ENCODE measurements at places on chromosomes 12 and 14. TPM values are rescaled to one million over a fixed set of nuclear protein-coding genes. Genes with fewer than 3 reads are reported as not detected.
A peak's percentile ranks its signal among the peaks of the same experiment; 100 is the strongest.

Gene DIO3
- 1.3 TPM for total RNA-seq

Gene SLC5A8
- 1.1 TPM for total RNA-seq

Gene MDP1
- total RNA-seq, result 46.2 TPM

Gene VPS37B
- total RNA-seq, result 23.4 TPM

Gene OR4E2
- not detected for total RNA-seq

Gene IGFBP6
- total RNA-seq, result 96.6 TPM

Gene TAS2R8
- total RNA-seq, result 0.89 TPM

Gene EGLN3
- total RNA-seq, result 25.1 TPM

Gene GPR84
- 0.99 TPM for total RNA-seq

Gene CDKN3
- 17.9 TPM for total RNA-seq

- DNase-seq, result no peak
Measured at GRCh38 chr12:57813111-57813970, 5.2 kb downstream of the AVIL start.

DNA sequence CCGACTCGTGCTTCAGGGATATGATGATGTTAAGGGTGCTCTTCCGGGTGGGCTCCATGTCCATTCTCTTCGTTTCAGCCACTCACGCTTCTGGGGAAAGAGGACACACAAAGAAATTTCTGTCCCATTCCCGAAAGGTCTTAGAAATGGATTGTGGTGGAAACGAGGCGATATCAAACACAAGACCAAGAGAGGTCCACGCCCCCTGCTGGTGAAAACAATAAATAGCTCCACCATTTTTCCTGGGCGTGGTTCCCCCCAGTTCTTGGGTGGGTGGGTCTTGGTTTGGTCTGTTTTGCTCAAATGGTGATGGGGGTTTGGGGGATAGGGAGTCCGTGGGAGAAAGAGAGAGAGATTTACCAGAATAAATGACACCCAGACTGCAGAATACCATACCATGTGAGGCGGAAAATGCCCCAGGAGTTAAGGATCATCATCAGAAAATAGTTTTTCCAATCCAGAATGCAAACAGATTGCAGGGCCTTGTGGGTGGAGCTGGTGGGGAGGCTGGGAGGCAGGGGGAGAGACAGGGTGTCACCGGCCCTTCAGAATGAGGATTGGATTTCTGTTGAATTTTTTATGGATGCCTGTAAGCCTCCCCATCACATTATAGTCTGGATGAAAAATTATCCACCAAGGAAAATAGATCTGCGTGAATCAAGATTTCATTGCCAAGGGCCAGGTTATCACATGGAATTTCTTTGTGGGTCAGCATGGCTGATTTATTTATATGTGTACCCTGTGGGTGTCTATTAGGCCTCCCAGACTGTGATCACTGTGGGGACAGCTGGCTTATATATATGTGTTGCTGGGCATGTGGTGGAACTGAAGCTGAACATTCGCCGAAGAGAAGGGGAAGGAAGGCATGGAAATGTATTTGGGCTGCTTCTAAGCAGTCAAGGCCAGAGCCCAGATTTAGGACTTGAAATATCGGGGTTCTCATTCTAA lies 55.8 kb downstream of the SRRM4 start:
- DNase-seq, result no peak

DNA sequence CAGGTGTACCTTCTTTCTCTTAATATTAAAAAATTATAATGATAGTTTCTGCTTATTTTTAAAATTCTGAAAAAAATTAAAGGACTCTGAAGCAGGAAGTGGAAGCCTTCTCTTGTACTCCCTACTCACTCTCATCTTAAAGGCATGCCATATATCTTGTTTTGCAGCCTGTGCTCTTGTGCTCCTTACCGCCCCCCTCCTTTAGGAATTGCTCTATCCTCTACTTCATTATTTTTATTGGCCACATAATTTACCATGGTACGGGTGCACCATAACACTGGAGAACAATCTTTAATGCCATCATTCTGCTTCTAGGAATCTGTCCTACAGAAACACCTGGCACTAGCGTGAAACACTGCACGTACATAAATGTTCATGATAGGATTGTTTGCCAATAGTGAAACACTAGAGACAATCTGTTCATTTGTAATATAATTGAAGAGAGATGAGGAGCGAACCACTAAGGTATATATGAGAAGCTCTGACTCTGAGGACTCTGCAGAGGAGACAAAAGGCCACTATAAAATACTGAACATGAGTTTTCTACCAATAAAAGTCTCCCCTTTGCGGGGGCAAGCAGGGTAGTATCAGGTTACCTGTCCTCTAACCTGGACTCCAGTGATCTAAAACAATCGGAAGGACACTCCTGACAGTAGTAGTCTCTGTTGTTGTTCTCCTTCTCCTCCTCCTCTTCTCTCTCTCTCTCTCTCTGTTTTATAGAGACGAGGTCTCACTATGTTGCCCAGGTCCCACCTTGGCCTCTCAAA lies 6.3 kb upstream of the NYNRIN start:
- no peak for DNase-seq

- no peak for DNase-seq
Measured at GRCh38 chr12:130945786-130946492, 7.8 kb upstream of the ADGRD1 start.

DNA sequence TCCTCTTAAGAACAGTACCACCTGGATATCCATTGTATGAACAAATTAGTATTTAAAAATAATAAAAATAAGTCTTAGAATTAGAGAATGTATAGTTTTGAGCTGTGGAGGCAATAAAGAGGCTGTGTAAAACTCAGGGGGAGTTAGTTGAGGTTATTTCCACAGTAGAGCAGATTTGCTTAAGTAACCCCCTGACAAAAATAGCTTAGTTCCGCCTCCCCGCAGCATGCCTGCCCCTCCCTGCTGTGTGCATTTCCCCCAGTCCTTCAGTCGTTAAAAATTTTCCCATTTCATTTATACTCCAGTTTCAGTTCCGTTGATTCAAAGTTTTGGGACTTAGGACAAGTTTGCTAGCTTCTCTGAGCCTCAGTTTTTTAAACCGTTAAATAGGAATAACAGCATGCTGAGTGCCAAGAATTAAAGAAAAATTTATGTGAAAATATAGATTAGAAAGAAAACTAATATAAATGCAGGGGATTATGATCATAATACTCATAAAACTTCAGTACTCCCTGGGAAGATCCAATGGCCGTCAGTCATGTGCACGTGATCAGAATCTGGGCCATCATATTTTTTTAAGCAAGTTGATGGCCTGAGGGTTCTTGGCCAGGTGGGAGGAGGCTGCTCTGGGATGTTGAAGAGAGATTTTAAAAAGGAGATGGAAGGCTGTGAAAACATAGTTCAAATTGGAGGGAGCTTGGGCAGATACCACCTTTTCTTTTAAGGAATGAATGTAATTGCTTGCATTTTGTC lies 14.5 kb upstream of the SLC38A2 start:
- no peak for DNase-seq

DNA sequence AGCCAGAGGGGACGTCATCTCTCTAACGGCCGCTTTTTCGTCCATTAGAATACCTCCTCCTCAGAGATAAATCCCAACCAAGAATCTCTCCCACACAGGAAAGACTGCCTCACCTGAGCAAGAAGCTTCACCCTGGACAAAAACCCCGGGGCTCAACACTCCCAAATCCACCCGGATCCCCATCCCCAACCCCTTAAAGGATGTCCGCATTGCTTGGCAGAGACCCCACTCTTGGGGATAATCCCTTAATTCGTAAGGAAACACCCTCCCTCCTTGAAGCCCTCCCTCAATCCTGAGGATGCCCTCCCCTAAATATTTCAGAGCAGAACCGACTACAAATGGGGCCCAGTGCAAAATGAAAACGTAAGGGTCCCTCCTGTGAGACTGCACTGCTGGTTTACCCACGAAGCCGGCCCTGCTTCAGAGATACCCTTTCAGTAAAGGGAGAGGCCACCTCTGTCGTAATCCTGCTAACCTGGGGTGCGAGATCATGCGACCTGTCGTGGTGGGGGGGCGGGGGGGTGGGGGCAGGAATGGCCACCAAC lies 655 bp upstream of the DYNLL1 start:
- no peak for DNase-seq

- DNase-seq, result no peak
Measured at GRCh38 chr12:65324551-65324950, 46.1 kb downstream of the MSRB3 start.

GRCh38 chr12:19436931-19437330 lies 2.4 kb upstream of the AEBP2 start:
- DNase-seq, result no peak

DNA sequence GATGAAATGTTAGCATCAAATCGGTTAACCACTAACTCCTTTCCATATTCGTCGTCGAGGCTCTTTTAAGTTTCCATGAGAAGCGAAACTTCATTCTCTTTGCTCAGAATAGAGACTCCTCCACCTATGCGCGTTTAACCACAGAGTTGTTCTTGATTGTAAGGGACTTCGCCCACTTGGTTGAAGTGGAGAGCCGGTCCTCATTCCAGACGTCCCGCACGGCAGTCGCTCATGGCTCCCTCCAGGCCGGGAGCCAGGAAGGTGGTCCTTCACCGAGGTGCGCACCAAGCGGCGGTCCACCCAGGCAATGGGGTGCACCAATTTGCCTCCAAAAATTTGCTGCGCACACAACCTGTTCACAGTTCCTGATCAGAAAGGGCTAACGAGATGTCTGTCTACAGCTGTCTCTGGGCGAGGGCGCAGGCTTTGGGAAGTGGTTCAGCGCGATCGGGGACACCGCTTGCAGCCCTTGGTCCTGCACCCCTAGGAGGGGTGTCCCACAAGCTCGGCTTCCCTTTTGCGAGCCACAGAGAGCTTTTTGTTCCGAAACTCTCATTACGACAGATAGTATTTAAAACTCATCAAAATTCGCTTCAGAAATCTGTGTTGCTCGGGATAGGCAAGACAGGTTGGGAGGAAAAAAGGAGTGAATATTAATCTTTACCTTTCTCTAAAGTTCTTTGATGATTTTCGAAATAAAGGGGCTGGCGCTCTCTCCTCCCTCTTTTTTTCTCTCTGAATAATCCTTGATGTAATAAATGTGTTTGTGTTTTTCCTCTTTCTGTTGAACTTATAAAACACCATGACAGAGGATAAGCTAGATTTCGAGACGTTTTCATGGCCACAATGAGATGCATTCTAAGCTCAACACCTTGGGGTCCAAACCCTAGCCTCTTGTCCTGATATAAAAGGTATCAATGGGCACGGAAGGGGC lies 6.4 kb upstream of the ALX1 start:
- peak; percentile 43 for DNase-seq

DNA sequence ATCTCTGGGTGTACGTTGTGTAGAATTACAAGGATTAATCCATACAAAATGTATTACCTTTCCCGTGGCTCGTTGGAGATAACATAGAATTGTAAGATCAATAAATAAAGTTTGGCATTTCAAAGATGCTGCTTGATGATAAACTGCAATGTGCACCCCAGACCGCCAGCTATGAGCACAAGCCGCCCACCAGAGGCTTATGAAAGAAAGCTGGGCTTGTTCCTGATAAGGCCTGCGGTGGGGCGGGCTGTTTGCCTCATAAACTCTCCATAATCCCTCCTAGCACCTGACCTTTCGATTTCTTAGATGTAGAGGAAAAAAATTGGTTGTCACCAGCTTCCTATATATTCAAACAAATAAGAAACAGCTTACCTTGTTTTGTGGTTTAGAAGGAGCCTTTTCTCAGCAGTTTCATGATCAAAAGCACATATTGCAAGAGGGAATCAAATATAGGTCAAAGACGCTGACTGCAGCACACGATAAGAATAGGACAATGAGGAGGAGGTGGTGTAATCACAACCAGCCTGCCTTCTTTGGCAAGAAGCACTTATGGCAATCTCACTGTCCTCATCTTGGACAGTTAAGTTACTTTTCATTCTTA lies 293.6 kb downstream of the RMST start:
- no peak for DNase-seq

- DNase-seq, result no peak
Measured at GRCh38 chr12:90253136-90253535, 544.5 kb upstream of the ATP2B1 start.

DNA sequence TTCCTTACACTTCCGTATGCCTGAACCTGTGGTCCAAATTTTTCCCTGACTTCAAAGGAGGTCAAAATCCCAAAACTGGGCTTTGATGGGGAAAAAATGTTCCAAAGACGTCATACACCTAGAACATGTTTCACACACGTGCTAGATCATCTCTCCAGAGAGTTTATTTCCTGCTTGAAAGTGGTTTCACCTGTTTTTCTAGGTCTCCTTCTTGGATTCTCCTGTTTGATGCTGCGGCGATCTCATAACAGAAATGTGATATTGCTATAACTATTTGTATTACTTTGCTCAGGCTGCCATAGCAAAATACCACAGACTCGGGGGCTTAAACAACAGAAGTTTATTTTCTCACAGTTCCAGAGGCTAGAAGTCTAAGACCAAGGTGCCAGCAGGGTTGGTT lies 19.7 kb upstream of the TMCC3 start:
- DNase-seq, result no peak

GRCh38 chr12:4483885-4484823 lies 38.5 kb upstream of the FGF6 start:
- DNase-seq, result no peak

DNA sequence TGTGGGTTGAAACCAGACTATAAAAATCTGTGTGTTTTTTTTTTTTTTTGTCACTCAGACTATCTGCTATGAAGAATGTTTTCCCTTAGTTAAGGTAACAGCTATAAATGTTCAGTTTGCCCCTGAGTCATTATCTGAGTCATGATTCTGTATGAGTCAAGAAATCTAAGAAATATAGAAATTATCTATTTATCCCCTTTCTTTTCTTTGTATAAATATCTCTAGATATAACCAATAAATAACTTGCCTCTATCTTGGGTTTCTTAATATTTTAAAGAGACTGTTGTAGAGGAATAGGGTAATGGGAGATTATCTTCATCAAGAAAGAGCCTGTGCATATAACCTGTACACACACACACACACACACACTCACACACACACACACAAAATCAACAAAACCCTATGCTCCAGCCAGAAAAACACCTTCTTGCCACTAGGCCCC lies 161.7 kb upstream of the EEA1 start:
- DNase-seq, result no peak

DNA sequence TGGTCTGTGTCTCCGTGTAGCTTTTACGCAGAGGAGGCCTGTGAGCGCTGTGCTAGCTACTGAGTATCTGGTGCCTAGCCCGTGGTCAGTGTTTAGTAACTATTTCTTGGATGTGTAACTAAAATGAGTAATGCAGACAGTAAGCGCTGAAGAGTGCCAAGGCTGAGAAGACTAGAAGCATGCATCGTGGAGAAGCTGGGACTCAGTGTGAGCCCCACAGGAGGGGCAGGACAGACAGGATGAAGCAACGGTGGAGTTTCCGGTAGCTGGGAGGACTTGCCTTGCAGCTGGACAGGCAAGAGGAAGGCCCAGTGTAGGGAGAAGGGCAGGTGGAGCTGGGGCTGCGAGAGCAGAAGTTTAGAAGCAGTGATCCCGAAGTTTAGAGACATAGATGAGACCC lies 233.4 kb upstream of the FKBP4 start:
- no peak for DNase-seq

DNA sequence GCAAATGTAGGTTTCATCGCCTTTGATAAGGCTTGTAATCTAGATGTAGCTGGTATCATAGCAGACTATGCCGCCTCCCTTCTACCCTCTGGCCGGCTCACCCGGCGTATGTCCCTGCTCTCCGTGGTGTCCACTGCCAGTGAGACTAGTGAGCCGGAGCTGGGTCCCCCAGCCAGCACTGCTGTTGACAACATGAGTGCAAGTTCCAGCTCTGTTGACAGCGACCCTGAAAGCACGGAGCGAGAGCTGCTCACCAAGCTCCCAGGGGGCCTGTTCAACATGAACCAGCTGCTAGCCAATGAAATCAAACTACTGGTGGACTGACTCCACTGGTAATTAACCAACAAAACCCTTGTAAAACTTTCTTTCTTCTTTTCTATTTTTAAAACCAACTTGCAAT lies 49.0 kb upstream of the A2ML1 start:
- DNase-seq, result no peak

Data from spinal cord (tissue), 10 donors.